ENCODE measurements at places on chromosomes 3 and 15. TPM values are rescaled to one million over a fixed set of nuclear protein-coding genes. Genes with fewer than 3 reads are reported as not detected.

NOX5 gene
- under 0.01 TPM for total RNA-seq

LRRIQ4 gene
- not detected for total RNA-seq

RASGRP1 gene
- total RNA-seq: 0.85 TPM

SPINK8 gene
- not detected for total RNA-seq

SKOR1 gene
- total RNA-seq: 0.09 TPM

LIPH gene
- total RNA-seq: 2.5 TPM

A4GNT gene
- not detected for total RNA-seq

CASR gene
- not detected for total RNA-seq

CSPG4 gene
- total RNA-seq: under 0.01 TPM

LMCD1 gene
- 11.0 TPM for total RNA-seq

COL6A5 gene
- total RNA-seq: not detected

P2RY12 gene
- not detected for total RNA-seq

CELSR3 gene
- 0.47 TPM for total RNA-seq

MASP1 gene
- total RNA-seq: under 0.01 TPM

ATP13A5 gene
- not detected for total RNA-seq

SIDT1 gene
- total RNA-seq: not detected

SLC2A2 gene
- total RNA-seq: not detected

IMPDH2 gene
- total RNA-seq: 341 TPM

SLC6A6 gene
- 24.2 TPM for total RNA-seq

MFSD1 gene
- 56.1 TPM for total RNA-seq

DPPA2 gene
- not detected for total RNA-seq

Data from endothelial cell of coronary artery (primary cell).